ENCODE measurements at places on chromosomes 3 and 15. TPM values are rescaled to one million over a fixed set of nuclear protein-coding genes. Genes with fewer than 3 reads are reported as not detected.

Gene FAIM
- 1.9 TPM for total RNA-seq

Gene RBP2
- not detected for total RNA-seq

Gene TJP1
- not detected for total RNA-seq

Gene FOXB1
- 0.77 TPM for total RNA-seq

Gene KNG1
- total RNA-seq: not detected

Gene PLSCR4
- not detected for total RNA-seq

Gene OXTR
- total RNA-seq: 3.6 TPM

Gene IL12A
- total RNA-seq: not detected

Gene TPRG1
- 6.0 TPM for total RNA-seq

Gene ZIC4
- not detected for total RNA-seq

Gene DUOXA1
- total RNA-seq: 0.58 TPM

Gene NAA80
- total RNA-seq: 24.4 TPM

DNA sequence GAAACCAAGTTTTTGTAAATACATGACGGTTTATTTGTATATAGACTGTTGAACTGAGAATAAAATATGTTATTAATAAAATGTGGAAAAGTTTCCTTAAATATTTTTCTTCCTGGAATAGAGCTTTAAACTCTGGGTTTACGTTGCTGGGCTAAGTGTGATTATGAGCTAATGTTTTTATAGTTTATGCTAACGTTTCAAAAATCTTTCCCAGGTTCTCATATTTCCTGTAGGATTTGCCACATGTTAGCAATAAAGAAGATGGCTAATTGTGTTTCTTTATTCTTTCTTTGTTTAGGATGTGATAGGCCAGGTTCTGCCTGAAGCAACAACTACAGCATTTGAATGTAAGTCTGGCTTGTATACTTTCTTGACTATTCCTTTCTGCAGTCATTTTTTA is 7.2 kb downstream of the MAP2K5 start:
- ATAC-seq: no peak

DNA sequence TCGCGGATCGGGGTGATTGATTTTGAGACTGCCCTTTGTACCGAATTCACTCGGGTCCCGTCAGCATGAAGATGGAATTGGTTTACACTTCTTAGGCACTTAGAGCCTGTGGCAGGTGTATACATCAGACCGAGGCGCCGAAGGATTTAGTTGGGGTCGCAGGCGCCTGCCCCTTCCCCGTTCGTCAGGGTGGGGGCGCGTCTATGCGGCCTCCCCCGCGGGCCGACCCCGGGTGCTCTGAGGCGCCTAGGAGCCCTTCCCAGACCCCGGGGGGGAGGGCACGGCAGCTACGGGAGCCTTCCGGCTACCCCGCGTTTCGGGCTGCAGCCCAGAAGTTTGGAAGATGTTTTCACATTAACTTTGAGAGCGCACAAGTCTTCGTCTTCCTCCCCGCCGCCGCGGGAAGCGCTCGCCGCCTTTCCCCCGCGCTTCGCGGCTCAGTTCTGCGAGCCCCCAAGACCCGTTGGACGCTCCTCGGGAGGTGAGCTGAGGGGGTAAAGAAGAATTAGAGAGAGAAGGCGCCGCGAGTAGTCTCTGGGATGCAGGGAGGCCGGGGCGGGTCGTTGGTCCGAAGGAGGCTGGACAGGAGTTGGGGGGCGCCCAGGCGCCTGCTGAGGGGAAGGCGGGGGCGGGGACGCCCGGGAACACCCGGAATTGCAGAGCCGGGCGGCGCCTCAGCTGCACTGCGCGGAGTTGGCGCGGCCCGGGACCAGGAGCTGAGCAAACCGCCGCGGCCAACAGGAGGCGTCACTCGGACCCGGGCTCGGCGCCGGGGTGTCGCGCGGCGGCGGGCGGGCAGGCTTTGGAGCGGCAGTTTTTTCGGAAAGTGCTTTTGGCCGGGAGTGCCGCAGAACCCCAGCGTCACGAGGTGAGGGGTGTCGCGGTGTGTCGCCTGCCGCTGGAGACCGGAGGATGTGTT is 780 bp downstream of the TIPARP start:
- peak; percentile 5 for ATAC-seq

DNA sequence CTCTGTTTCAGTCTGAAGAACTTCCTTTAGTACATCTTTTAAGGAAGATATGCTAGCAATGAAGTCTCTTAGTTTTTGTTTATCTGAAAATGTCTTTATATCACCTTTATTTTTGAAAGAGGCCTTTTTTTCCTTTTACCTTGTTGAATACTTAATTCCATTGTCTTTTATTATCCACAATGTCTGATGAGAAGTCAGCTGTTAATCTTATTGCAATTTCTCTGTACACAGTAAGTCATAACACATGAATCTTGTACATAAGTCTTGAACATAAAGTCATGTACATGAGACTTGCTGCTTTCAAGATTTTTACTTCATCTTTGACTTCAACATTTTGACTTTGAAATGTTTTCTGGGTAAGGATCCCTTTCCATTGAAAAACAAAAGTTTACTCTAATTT is 424.3 kb upstream of the ATP10A start:
- ATAC-seq: no peak

GRCh38 chr3:156816091-156816793 is 9.9 kb upstream of the LEKR1 start:
- peak; percentile 33 for ATAC-seq

DNA sequence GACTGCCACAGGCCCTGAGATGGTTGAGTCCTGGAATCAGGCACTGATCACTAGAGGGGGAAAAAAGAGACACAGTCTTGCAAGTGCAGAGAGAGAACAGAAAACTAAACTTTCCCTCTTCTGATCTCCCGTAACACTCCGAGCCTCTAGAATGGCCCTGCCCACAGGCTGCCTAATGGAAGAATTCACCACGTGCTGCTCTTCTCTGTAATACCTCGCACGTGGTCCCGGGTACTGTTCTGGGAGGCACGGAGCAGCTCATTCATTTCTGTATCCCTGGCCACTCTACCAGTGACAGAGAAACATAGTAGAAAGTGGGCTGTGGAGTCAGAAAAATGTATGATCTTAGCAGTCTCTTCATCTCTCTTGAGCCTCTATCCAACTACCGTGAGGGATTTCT is 30.4 kb downstream of the VGLL4 start:
- ATAC-seq: no peak

DNA sequence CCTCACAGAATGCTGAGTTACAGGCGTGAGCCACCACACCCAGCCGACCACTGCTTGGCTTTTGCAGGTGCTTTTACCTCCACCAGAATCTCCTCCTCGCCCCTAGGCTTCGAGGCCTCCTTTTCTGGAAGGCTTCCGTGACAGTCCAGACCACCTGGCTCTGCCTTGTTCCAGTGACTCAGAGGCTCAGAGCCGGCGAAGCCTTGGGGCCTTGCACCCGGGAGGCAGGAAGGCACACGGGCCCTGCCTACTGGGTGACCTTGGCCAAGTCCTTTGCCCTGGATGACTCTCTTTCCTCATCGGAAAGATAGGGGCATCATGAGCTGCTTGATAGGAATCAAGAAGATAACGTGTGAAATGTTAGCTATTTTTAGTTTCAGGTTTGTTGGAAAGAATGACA is 31.3 kb upstream of the FURIN start:
- ATAC-seq: peak; percentile 48

GRCh38 chr15:68285259-68285980 is 7.9 kb downstream of the FEM1B start:
- ATAC-seq: no peak

DNA sequence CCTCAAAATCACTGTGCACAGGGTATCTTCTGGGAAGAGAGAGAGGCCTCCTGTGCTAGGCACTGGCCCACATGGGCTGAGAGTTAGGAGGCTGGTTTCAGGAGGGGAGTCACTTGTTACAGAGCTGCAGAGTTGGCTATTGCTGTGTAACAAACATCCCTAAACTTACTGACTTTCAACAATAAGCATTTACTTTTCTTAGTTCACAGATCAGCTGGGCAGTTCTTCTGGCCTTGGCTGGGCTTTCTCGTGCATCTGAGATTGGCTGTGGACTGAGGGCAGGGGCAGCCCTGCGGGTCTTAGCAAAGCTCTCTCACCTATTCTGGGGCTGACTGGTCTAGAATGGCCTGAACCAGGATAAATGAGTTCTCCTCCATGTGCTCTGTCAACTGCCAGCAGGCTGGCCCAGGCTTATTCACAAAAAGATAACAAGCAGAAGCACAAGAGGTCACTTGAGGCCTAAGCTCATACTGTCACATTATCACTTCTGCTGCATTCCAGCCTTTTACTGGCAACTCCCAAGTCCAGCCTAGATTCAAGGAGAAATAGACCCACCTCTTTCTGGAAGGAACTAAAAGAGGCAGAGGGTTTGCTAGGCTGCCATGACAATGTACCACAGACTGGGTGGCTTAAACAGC is 17.2 kb upstream of the RBSN start:
- ATAC-seq: no peak

DNA sequence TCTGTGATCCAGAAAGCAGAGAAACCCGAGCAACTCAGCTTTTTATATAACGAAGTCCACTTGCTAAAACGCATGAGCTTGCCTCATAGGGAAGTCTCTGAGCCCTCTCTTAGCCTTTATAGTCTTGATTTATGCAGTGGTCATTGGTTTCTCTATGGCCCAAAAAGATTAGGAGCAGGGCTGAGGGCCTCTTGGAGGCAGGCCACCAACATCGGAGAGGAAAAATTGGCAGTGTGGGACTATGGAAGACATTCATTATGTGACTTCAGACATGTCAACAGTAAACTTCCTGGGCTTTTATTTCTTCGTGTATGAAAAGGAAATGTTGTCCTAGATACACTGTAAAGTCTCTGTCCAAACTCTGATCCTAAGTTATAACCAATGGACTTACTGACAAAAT is 13.5 kb downstream of the RAB8B start:
- ATAC-seq: no peak

- ATAC-seq: no peak
Measured at GRCh38 chr15:50786871-50787270, 21.4 kb upstream of the SPPL2A start.

GRCh38 chr3:48655606-48656005 is 7.1 kb downstream of the CELSR3 start:
- peak; percentile 34 for ATAC-seq

DNA sequence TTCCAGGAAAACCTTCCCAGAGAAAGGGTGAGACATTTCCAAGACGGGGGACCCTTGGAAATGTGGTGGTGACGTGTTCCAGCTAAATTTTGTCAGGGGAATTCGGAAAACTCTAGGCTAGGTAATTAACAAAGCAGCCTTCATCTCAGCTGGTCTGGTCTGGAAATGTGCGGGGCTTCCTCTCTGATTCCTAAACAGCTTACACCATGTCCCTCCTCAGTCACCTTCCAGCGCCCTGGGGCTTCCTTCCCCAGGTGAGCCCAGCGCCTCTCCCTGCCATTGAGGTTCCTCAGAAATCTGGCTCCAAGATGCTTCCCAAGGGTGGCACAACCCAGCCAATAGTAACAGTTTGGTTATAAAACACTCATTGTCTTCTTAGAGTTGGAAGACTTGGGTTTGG is 571 bp downstream of the ACAD9 start:
- ATAC-seq: no peak
